ENCODE measurements at places on chromosomes 7 and 10. TPM values are rescaled to one million over a fixed set of nuclear protein-coding genes. Genes with fewer than 3 reads are reported as not detected.
A peak's percentile ranks its signal among the peaks of the same experiment; 100 is the strongest.

BHLHA15 gene
- polyA plus RNA-seq, result 0.10 TPM

DNA sequence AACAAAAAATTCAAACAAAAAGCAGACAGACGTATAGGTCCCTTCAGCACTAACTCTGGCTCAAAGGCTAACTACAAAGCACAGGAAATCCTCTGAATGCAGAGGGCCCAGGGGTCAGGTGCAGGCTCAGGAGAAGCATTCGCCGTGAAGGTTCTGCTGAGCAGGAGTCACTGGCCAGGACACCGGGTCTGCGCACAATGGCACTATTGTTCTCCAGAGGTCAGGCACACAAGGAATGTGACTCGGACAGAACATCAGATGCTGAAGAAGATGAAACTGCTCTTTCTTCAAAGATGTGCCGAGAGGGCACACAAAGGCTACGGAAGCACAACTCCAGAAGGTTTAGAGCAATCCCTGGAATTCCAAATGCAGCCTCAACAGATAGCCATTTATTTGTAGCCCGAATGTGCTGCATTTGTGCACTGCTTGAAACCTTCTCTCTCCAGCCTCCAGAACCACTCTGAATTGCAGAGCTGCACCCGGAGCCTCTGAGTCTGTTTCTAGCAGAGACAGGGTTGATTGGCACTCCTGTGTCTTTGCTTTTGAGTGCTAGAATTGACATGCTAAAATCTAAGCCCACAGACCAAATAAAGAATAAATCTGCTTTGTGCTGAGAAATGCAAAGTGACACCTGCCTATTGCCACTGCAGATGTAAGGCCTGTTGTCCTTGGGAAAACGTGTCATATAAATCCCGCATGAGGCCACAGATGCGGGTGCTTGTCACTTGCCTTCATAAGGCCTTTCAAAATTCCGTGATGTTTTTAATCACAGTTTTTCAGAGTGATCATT lies 85.4 kb upstream of the AFAP1L2 start:
- no peak for DNase-seq

GRCh38 chr10:123637326-123637880 lies 28.8 kb upstream of the GPR26 start:
- no peak for DNase-seq

- no peak for DNase-seq
Observed at GRCh38 chr10:97000487-97001182, 168.5 kb downstream of the LCOR start.

DNA sequence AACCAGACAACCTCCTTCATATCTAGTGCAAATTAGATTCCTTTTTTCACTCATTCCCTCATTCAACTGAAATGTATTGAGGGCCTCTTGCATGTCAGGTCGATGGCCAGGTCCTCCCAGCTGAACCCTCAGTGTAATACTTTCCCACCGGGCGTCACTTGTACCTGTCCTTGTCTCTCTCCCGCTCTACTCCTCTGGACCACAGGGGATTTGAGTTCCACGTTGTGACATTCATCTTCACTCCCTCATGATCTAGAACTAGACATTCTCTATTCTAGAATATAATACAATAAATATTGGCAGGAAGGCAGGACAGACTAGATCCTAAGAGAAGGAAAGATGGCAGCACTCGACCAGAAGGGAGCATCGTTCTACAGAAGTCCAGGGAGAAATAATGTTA lies 83.9 kb downstream of the WNT2 start:
- no peak for DNase-seq

DNA sequence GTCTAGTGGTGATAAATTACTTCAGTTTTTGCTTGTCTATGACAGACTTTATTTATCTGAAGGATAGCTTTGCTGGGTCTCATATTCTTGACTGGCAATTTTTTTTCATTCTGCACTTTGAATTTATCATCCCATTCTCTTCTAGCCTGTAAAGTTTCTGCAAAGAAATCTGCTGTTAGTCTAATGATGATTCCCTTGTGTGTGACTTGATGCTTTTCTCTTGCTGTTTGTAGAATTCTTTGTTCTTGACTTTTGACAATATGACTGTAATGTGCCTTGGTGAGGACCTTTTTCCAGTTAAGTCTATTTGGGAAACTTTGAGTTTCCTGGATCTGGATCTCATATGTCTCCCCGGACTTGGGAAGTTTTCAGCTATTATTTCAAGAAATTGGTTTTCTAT lies 59.3 kb upstream of the TMEM140 start:
- DNase-seq, result no peak

- peak; percentile 47 for DNase-seq
Observed at GRCh38 chr7:7565746-7566650, 686 bp upstream of the MIOS start.

DNA sequence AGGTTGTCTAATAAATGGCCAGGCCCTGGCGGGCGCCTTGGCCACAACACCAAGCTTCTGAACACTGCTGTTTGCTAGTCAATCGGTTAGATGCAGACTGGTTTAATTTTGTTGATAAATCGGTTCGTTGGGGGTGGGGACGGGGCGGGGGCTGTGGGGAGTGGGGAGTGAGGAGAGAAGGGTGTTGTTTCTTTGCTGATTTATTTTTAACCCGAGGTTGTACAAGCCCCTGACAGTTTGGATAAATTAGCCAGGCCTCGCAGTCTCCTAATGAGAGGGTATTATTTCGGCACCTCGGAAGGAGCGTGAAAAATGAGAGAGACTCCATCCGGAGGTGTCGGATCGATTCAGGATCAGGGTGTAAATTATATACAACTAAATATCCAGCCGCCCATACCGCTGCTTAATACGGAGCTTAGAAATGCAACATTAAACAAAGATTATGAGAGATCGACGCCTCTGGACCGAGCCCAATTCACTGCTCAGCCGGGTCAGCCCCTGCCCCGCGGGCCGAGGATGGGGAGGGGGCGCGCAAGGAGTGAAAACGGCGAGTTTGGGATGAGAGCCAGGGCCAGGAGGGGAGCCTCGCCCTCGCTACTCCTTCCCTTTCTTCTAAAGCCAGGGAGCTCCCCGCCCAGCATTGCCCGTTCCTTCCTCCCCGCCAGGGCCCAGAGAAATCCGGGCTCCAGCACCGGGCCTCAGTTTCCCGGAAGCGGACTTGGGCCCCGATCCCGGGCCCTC lies 8.0 kb downstream of the UNCX start:
- DNase-seq, result no peak

GRCh38 chr7:27822245-27822644 lies 82.3 kb downstream of the TAX1BP1 start:
- DNase-seq, result no peak

DMBT1 gene
- not detected for polyA plus RNA-seq

ARHGAP22 gene
- 13.8 TPM for polyA plus RNA-seq

- no peak for DNase-seq
Observed at GRCh38 chr10:124292911-124293615, 125.7 kb downstream of the OAT start.

GRCh38 chr7:102101926-102102325 lies 184.7 kb upstream of the SH2B2 start:
- DNase-seq, result no peak

DNA sequence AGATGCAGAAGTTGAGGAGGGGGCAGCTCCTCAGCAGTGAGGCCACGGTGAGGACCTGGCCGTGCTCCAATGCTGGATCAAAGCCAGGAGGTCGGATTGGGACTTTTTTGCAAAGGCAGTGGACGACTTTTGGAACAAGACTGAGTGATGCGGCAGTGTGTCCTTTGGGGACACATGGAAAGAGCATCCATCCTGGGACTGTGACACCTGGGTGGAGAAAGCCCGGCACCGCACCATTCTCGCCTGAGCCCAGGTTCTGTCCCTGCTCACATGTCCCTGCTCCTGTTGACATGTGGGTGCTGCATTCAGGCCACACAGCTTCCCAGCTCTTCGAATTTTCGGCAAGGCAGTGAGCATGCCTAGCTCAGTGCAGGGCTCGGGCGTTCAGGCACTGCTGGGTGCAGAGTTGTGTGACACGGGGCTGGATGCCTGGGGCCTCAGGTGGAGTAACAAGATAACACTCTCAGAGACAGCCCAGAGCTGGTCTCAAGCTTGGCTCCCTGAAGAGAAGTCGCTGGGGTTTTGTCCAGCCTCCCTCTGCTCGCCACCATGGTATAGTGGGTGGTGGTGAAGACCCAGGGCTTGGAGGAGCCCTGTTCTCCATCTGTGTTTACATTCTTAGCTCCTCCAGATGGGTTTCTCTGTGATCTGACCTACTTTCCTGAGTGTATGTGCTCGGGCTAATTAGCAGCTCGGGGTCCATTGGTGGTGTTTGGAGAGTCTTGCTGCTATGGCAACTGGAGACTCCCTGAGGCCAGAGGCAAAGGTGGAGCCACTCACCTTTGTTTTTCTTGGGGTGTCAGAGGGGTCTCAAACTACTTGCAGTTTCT lies 111.7 kb upstream of the BTBD16 start:
- no peak for DNase-seq

BTBD16 gene
- not detected for polyA plus RNA-seq

DNA sequence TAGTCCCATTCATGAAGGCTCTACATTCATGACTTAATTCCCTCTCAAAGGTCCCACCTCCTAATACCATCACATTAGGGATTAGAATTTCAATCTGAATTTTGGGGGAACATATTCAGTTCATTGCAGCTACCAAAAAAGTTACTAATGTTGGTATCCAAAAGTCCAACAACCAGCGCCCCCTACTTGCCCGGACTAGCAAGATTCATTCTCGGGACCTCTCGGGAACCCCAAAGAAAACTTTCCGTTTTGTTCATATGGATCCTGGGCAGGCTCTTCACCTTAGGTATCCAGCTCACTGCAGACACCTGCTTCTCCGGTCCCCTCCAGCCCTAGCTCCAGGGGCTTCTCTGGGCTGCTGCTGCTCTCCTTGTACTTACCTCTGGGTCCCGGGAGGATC lies 8.9 kb upstream of the GRK5 start:
- DNase-seq, result no peak

GRCh38 chr7:28225576-28225975 lies 45.0 kb upstream of the JAZF1 start:
- DNase-seq, result peak; percentile 17

DNA sequence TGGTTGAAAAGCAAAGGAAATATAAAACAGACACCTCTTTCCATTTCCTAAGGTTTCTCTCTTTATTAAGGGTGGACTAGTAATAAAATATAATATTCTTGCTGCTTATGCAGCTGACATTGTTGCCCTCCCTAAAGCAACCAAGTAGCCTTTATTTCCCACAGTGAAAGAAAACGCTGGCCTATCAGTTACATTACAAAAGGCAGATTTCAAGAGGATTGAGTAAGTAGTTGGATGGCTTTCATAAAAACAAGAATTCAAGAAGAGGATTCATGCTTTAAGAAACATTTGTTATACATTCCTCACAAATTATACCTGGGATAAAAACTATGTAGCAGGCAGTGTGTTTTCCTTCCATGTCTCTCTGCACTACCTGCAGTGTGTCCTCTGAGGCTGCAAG lies 154.4 kb upstream of the LANCL2 start:
- DNase-seq, result no peak

MYO1G gene
- polyA plus RNA-seq, result 0.10 TPM

TAS2R3 gene
- not detected for polyA plus RNA-seq

AKR1C1 gene
- polyA plus RNA-seq, result 1.3 TPM

DNA sequence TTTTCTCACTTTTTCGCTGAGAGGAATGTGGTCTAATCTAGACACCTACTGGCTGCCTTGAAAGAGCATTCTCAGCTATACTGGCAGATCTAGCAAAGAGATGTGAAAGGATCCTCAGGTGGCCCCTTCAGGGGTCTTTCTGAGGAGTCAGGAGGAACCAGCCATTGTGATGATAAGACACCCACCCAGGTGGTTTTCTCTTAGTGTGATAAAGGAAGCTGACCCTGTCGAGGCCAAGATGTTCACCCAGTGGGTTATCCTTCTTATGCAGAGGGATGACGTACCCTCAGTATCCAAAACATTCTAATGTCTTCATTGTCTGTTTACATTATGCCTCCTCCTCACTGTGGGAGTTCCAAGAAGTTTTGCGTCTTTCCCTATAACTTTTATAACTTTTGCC lies 98.3 kb upstream of the LRGUK start:
- DNase-seq, result no peak

SLC13A1 gene
- not detected for polyA plus RNA-seq

DNA sequence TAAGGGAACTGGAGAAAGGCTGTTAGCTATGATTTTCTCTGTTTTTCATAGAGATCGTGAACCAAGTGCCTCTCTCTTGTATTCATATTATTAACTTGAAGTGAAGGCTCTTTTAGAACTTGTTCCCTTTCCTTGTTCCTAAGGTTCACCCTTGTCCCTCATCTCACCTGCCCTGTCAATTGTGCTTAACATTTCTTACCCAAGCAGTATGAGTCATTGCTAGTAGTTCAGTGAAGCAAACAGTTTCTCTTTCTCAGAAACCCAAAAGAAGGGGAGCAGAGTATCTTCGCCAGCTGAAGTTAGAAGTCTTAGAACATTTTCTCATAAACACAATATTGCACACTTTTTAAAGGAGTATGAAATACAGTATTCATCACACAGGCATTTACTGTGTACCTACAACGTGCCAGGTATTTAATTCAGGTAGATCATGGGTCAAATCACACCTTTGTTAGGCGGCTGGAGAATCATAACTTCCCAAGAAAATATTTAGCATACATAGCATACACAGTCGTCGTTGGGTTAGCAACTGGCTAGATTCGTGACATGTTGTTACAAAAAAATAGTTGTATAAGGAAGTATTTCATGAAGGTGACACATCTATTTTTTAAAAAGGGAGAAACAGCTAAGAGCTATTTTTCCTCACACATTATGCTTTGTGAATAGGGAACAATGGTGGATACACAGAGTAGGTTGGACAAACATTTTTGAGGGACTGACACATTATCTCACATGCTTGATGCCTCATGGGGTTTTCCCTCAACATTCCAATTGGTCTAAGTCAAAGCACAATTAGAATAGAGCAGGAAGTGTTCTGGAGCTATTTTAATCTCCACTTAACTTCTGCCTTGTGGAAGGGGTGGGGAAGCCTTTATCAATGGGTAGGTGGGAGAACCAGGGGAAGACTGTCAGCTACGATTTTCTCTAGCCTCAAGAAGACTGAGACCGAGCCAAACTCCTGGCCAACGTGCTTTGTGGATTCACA lies 13.2 kb downstream of the HDAC9 start:
- no peak for DNase-seq

PSD gene
- polyA plus RNA-seq, result 0.99 TPM

SPDYE16 gene
- polyA plus RNA-seq, result 0.10 TPM

DNA sequence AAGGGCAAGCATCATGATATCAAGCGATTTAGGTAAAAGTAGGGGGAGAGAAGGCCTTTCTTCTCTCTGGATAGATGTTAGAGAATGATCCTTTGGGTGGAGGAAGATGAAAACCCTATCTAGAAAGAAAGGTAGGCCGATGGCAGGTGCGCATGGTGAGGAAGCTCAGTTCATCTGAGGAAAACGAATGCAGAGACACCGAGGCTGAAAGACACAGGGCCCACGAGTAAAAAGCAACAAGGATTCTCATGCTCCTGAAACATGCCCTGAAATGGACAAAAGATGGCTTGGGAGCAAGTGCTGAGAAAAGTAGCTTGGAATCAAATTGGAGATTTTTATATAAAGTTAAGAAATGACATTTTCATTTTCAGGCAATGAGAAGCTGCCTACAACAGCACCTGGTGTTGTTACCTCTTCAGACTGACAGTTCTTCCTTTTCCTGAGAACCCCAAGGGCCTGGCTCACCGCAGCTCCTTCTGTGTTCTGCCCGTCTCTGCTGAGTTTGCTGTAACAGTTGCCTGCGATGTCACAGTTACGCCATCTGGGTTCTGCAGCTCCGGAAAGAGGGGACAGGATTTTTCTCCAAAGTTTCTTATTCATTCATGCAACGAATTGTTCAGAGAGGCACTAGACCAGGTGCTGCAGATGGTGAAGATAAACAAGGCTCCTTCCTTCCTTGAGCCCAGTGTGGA lies 402.0 kb upstream of the KLF6 start:
- DNase-seq, result no peak

OSBPL3 gene
- 22.6 TPM for polyA plus RNA-seq

- no peak for DNase-seq
Observed at GRCh38 chr10:107434854-107435253, 270.3 kb upstream of the SORCS1 start.

FFAR4 gene
- polyA plus RNA-seq, result not detected

IFIT3 gene
- polyA plus RNA-seq, result 4.0 TPM

Data from SK-N-SH (cell line).